ENCODE measurements at places on chromosomes 4 and X.

DNA sequence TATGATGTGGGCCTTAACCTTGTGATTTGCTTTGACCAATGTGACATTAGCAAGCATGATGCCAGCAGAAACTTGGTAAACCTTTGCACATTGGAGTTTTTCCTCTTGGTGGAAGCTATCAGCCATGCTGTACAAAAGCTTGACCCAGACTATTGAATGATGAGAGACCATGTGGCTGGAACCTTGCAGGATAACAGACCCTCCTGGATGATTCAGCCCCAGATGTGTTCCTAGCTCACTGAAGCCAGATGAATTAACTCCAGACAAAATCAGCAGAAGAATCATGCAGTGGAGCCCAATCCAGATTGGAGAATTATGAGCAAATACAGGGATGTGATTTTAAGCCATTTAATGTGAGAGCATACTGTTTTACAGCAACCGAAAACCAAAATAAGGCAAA lies 16.8 kb downstream of the SPARCL1 start:
- DNase-seq: no peak

GRCh38 chrX:8429692-8430249 lies 34.9 kb upstream of the VCX3B start:
- DNase-seq: no peak

DNA sequence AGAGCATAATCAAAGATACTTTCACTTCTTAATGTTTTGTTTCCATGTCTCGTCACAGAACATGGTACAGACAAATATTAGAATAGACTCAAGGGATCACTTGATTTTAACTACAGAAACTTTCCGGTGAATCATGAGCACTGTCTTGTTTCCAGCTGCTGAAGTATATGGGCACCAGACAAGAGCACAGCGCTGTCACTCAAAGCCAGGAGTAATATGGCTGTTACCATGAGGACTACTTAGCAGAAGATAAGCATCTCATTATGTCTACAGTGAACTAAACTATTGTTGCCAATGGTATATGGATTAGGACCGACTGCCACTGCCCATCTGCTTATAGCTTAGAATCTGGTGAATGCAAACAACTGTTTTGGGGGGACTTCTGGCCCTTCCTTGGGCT lies 34.3 kb downstream of the MECP2 start:
- no peak for DNase-seq

DNA sequence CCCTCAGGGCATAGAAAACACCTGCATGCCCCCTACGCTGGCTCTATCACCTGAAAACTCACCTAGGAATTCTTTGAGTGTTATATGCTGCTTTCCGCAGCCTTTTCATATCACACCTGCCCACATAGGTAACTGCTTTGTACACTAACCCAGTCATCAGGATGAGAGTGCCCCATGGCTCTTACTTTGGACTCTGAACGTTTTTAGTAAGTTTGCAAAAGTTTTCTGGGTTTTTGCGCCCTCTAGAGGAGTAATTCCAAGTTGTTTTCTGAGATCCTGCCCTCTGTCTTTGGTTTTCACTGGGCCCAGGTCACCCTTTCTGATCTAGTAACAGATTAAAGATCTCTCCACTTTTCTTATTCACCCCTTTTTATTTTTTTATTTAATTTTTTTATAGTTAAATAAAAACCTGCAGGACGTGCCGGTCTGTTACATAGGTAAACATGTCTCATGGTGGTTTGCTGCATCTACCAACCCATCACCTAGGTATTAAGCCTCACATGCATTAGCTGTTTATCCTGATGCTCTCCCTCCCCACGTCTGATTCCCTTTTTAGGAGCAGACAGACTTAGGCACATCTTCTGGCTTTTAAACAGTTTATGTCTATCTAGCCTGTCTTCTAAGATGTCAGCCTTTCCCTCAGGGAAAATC lies 139.2 kb downstream of the NWD2 start:
- peak; percentile 14 for DNase-seq

- no peak for DNase-seq
Observed at GRCh38 chr4:85760511-85760910, 285.6 kb downstream of the ARHGAP24 start.
